Tracheal epithelial cell (primary cell): ENCODE measurements at places on chromosomes 11 and 22. TPM values are rescaled to one million over a fixed set of nuclear protein-coding genes. Genes with fewer than 3 reads are reported as not detected.

Gene CTSD
- 288 and 574 TPM in 2 replicates for total RNA-seq

Gene OR8G1
- not detected in 2 replicates for total RNA-seq

Gene CEP164
- 18.1 and 23.0 TPM in 2 replicates for total RNA-seq

Gene SLC22A25
- total RNA-seq, result not detected in 2 replicates

Gene AIP
- 76.7 and 89.2 TPM in 2 replicates for total RNA-seq
